ENCODE measurements at places on chromosomes 11 and 22.

DNA sequence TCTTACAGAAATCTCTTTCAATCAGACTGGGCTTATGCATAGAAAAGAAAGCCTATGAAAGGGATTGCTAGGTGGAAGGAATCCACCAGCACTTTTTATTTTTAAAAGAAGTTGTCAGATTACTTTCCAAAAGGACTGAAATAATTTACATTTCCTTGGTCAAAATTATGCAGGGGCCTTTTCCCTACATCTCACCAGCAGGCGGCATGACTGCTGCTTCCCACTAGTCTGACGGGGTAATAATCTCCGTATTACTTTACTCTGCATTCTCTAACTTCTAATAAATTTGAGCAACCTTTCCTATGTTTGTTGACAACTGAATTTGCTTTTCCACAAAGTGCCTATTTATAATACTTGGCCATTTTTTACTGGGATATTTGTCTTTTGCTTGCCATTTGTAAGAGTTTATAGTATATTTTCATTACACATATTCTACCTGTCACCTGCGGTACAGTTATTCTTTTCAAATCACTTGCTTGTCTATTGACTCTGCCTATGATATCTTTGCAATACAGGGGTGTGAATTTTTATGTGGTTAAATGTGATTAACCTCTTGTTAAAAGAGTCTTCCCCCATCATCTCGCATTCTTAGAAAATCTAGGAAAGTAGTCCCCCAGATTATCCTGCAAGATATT lies 51.9 kb upstream of the USP47 start:
- DNase-seq: no peak

GRCh38 chr11:35144136-35144741 lies 5.3 kb downstream of the CD44 start:
- DNase-seq: peak; percentile 64

DNA sequence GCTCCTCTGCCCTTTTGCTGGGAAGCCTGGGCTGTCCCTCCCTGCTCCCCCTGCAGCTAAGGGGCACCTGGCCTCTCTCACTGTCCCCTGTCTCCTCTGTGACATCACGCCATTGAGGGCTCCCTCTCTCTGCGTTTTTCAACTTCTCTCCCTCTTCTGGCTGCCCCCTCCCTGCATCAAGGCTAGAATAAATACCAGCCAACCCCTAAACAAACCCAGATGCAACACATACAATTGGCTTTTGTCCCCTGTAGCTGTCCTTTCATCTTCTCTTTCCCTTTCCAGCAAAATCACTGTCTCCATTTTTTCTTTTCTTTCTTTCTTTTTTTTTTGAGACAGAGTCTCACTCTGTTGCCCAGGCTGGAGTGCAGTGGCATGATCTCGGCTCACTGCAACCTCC lies 3.3 kb upstream of the MIEF1 start:
- no peak for DNase-seq

DNA sequence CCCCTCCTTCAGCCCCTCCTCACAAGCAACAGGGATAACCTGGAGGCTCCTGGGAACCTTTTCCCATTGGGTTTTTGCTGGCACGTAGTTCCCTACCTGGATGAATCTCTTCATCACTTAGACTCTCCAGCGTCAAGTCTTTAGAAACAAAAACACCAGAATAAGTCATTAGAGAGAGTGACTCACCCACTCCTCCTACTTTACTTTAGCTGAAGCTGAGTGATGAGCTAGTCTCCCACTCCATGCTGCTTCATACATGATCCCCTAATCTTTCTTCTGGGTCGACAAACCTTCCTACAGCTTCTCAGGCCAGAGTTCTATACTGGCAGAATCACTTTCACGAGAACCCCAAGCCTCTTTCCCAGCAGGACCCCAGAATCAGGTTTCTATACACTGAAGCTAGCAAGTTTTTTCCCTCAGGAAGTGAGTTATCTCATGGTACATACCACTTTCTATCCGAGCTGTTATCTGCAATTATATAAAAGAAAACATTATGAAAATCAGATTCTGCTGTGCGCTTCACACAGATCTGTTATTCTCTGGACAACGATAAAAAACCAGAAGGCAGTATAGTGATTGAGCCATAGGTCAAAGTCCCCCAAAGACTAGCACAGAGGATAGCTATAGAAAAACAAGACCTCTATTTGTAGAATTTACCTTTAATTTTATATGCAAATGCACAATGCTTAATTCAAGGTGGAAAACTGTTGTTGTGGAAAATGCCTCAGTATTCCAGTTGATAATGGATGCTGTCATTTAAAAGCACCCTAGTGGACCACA lies 18.7 kb downstream of the DRICH1 start:
- DNase-seq: no peak

DNA sequence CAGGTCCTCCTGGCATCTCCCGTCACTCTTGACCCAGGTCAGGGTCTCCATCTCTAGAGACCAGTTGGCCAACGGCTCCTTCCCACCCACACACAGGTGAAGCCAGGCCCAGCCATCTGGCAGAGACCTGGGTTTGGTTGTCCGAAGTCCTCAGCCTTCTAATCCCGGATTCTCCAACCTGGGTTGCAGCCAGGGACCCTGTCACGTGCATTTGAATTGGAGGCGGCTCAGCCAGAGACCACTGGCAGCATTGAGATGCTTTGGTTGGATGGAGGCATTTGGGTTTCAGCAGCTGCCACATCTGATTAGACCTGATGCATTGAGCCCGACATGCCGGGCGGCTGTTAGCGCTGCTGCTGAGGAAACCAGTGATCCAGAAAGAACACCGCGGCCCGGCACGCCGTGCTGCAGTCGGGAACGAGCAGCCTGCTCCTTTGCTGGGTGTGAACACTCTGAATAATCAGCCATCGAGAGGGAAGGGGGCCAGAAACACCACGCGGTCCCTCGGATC lies 163.2 kb downstream of the BRD1 start:
- no peak for DNase-seq

DNA sequence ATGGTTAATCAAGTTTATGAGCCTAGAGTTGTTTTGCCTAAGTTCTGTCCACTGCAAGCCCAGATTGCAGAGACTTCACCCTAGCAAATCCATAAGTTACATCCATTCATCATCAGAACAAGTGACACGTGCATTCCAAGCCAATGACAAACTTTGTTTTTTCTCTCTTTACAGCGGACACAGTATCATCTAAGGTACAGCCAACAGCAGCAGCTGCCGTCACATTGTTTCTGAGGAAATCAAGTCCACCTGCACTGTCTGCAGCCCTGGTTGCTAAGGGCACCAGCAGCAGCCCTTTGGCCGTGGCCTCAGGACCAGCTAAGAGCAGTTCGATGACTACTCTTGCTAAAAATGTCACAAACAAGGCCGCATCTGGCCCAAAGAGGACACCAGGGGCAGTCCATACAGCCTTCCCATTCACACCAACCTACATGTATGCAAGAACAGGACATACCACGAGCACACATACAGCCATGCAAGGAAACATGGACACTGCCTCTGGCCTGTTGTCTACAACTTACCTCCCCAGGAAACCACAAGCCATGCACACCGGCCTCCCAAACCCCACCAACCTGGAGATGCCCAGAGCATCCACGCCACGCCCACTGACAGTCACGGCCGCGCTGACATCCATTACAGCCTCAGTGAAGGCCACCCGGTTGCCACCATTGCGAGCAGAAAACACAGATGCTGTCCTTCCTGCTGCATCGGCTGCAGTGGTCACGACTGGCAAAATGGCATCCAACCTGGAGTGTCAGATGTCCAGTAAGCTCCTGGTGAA lies 155.8 kb downstream of the C11orf91 start:
- DNase-seq: no peak

- DNase-seq: no peak
These were observed 2.6 kb upstream of the PDGFB start for GRCh38 chr22:39247361-39247760.

DNA sequence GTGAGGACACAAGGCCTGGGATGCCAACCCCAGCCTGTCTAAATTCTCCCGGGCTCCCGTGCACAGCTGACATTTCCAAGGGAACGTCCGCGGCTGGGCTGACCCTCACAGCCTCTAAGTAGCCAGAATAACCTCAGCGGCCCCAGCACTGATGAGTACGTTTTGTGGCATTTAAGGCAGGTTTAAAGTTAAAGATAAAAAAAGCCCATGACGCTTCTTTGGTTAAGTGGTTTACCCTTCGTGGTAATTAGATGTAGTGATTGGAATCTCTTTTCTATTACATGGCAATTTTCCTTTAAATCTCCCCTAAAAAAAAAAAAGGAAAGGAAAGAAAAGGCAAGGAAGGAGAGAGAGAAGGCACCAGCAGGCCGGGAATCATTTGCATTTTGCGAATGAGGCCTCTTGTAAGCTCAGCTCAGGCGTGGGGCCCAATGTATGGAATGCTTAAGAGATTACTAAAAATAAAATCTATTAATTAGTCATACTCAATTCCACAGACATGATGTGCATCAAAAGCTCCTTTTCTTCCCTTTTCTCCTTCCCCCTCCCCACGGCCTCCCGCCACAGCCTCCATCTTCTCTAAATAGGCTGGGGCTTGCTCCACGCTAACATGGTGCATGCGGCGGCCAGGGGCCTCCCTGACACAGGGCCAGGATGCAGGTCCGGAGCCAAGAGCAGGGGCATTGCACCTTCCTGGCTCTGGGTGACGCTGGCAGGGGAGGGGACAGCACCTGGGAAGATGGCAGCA lies 44.1 kb downstream of the MACROD1 start:
- DNase-seq: no peak

DNA sequence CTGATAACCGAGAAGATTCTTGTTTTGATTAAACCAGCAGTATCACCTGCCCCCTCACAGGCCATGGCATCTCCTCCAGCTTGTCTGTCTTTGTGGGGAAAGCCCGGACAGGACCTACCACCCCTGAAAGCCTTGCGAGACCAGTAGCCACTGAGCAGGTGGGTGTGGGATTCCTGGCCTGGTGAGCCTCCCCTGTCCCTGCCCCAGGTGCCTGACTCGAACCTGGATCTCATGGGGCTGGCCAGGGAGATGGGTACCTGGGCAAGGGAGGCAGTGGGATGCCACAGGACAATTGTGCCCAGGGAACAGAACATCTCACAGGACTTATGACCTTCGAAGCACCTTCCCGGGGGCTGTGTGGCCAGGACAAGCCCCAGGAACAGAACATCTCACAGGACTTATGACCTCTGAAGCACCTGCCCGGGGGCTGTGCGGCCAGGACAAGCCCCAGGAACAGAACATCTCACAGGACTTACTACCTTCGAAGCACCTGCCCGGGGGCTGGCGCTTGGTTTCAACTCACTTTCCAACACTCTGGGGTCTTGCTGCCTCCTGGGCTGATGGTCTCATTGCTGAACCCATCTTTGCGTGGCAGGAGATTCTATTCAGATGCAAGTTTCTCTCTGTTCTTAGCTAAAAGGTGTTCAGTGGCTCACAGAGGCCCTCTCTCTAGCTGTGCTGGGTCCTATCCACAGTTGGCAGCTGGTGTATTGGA lies 854.5 kb downstream of the BRD1 start:
- no peak for DNase-seq

DNA sequence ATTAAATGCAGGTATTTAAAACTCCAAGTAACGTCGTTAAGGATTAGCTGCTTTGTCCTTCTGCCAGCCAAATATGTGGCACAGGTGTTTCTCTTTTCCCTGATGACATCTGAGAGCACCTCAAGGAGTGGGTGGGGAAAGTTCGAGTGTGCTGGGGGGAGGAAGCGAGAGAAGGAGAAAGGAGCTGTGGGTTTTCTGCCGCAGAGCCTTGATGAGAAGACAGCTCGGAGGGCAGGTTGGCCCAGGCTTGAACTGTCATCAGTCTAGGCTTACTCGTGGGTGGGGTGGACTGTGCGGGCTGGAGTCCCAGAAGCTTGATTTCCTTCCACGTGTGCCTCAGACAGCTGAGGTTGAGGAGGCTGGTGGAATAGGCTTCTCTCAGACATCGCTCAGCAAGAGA lies 15.2 kb upstream of the SORL1-AS1 start:
- DNase-seq: peak; percentile 61

DNA sequence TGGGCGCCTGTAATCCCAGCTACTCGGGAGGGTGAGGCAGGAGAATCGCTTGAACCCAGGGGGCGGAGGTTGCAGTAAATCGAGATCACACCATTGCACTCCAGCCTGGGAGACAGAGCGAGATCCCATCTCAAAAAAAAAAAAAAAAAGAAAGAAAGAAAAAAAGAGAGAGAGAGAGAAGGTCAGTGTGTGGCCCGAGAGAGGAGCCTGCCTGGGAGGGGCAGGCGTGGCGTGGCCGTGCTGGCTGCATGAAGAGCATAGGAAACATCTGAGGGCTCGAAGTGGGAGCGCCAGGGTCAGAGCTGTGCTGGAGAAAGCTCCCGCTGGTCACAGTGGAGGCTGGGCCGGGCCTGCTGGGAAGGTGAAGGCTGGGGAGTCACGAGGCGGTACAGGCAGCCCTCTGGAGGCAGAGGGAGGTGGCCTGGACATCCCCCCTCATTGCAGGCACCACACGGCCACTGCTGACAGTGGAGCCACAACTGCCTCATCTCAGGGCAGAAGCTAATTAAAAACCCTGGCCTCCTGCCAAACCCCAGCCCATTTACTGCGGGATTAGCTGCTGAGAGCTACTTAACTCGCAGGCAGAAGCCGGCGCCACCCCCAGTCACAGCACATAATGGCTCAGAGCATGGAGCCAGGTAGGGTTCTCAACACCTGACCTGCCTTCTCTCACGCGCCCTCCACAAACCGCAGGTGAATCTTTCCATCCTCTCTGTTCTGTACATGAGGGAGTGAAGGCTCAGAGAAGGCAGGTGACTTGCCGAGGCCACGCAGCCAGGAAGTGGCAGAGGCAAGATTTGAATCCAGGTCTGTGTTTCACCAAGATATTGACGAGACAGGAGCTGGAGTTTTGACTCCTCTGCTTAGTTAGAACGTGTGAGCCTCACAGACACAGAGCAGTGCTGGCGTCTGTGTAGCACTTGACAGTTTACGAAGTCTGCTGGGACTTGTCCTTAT lies 32.6 kb downstream of the NFAM1 start:
- no peak for DNase-seq

- no peak for DNase-seq
These were observed 352.9 kb upstream of the DDI1 start for GRCh38 chr11:103683576-103683975.

- no peak for DNase-seq
These were observed 7.3 kb upstream of the OR51A2 start for GRCh38 chr11:4962816-4963215.

GRCh38 chr11:96221244-96222070 lies 121.5 kb downstream of the MAML2 start:
- DNase-seq: no peak

DNA sequence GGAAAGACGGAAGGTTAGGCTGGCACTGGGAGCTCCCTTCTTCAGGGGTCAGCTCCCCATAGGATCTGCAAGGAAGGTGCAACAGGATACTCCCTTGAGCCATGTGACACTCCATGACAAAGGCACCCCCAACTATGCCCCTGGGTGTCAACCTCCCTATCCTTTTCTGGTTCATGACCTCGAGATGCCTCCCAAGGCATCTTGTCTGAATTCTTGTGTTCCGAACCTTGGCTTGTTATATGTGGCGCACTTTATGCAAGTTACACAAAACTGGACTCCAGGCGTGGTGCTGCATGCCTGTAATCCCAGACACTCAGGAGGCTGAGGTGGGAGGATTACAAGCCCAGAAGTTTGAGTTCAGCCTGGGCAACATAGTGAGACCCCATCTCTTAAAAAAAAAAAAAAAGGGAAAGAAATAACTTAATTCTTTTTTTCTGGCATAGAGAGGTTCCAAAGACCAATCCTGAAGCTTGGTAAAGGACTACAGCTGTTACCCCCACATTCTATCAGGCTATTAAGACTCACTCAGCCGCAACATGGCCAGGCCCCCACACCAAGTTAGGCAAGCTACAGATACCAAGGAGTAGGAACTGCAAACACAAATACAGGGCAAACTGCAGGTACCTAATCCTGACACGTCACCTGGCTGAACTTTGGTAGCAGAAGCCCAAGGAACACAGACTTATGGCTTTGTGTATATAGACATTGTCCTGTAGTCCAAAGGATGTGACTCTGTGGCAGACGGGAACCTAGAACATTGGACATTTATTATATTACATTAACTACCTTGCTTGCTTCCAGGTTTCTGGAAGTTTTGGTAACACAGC lies 1.4 kb downstream of the C11orf24 start:
- no peak for DNase-seq

All from central memory CD8-positive, alpha-beta T cell (primary cell).